Gastroesophageal sphincter (tissue), 4 donors: ENCODE measurements at places on chromosomes 12 and 14.
A peak's percentile ranks its signal among the peaks of the same experiment; 100 is the strongest.

DNA sequence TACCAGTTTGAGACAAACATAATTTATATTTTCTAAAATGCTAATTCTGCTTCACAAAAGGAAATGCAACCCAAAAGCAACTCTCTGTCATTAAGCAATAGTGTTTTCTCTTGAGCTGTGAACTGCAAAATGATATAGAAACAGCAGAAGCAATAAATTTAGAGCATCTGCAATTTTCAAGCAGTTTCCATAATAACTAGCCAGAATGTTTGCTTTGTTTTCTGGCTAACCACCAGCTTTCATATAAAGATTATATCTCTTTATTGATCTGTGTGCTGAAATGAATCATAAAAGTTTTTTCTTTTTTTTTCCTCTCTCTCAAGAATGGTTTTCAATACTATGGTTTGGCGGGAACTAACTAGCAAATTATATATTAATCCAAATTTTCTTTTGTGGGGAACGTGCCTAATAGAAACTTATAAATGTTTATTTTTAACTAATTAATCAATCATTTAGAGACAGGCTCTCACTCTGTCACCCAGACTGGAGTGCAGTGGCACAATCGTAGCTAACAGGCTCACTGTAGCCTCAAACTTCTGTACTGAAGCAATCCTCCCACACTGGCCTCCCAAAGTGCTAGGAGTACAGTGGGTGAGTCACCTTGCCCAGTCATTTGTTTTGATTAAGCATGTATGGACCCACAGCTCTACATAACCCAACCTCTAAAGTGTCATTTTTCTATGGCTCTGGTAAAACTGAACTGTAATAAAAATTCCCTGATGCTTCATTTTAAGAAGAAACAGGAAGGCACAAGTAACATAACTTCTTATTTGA, 830.1 kb upstream of the MGAT4C start:
- no peak for ATAC-seq
- no peaks in the 10 kb centered on the region for H3K27me3 ChIP-seq
- no peaks in the 10 kb centered on the region for H3K36me3 ChIP-seq
- H3K27ac ChIP-seq = no peak overlapping the region
- H3K4me1 ChIP-seq = no peaks in the 10 kb centered on the region

DNA sequence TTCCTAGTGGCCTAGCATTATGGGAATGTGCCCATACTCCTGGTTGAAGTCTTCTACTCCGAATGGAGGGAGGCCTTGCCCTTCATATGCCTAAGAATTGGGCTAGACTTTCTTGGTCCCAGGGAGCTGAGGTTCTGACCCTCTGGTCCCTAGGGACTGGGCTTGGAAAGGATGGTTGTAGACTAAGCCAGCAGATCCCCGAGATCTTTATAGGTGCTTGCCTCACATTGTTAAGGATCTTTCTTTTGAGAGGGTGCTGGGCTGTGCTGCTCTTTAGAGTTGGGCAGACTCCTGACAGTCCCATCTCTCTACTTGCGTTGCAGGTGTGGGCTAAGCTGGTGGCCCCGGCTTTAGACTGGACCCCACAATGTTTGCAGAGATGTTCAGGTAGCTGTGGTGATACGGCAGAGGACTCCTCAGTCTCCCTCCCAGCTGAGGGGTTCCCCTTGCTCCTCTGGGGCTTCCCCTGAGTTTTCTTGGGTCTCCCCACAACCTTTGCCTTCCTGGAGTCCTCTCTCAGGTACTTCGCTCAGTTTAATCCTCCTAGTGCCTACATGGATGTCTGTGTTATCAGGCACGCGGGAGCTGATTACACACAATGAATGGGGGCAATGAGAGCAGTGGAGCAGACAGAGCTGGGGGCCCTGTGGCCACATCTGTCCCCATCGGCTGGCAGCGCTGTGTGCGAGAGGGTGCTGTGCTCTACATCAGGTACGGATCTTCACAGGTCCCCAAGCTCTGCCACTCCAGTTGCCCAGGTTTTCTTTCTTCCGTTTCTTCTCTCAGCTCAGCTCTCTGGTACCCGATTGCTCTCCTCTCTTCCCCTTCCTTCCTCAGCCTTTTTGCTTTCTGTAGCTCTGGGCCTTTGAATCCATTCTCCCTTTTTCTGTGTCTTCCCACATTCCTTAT, 1.3 kb downstream of the MBD6 start:
- peaks cover 51% of the 10 kb centered on the region for H3K36me3 ChIP-seq
- peak overlapping the region; percentile 92 for H3K4me3 ChIP-seq
- peak overlapping the region; percentile 99 for H3K27ac ChIP-seq
- no peaks in the 10 kb centered on the region for H3K27me3 ChIP-seq

- peak; percentile 53 for ATAC-seq
- H3K27ac ChIP-seq = no peak overlapping the region
- no peak overlapping the region for H3K4me3 ChIP-seq
- no peaks in the 10 kb centered on the region for H3K36me3 ChIP-seq
These were observed 300.0 kb downstream of the AEBP2 start for GRCh38 chr12:19739195-19739776.

- H3K4me1 ChIP-seq = no peaks in the 10 kb centered on the region
- no peaks in the 10 kb centered on the region for H3K36me3 ChIP-seq
- peaks cover 5% of the 10 kb centered on the region for H3K27me3 ChIP-seq
- H3K4me3 ChIP-seq = no peak overlapping the region
- ATAC-seq = no peak
These were observed 688.0 kb downstream of the VRK1 start for GRCh38 chr14:97485201-97485600.

DNA sequence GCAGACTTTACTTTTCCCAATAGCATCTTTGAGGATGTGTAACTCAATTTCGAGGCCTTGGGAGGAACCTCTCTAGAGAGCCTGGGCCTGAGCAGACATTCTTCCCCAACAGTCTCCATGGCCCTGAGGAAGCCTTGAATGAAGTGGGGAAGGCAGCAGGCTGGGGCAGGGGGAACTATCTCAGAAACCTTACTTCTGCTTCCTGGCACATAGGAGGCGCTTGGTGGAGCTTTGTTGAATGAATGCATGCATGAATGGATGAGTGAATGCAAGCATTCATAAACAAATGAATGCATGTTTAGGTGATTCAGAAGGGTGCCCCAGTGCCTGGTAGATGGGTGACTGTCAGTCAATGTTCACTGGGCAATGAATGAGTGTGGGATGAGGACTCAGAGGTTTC, 58.3 kb downstream of the GALNT16 start:
- H3K27ac ChIP-seq = peak overlapping the region; percentile 63
- ATAC-seq = no peak
- no peak overlapping the region for H3K4me3 ChIP-seq
- no peaks in the 10 kb centered on the region for H3K36me3 ChIP-seq
- H3K27me3 ChIP-seq = no peaks in the 10 kb centered on the region

- no peaks in the 10 kb centered on the region for H3K27me3 ChIP-seq
- ATAC-seq = peak; percentile 77
- H3K4me3 ChIP-seq = no peak overlapping the region
- no peak overlapping the region for H3K27ac ChIP-seq
These were observed 62.9 kb upstream of the NID2 start for GRCh38 chr14:52131640-52132320.

GRCh38 chr12:56978397-56979138, 21.2 kb upstream of the RDH16 start:
- no peak for ATAC-seq
- no peaks in the 10 kb centered on the region for H3K27me3 ChIP-seq
- no peaks in the 10 kb centered on the region for H3K36me3 ChIP-seq
- H3K4me1 ChIP-seq = no peaks in the 10 kb centered on the region

DNA sequence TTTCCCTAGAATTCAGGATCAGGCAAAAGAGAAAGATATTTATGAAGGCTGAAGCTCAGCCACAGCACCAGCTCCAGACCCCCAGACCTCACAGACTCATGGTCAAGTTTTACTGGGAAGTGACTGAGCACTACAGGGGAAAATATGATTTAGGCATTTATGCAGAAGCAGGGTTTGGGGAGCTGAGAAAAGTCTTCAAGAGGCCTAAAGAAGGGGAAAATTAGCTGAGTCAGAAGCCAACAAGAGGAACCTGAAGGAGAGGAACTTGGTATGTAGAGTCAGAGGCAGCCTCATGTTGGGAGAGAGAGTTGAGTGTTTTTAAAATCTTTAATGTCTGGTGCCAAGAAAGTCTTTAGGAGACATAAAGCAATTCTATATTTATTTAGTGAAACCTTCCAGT, 63.0 kb downstream of the FOS start:
- H3K27me3 ChIP-seq = no peaks in the 10 kb centered on the region
- H3K4me3 ChIP-seq = no peak overlapping the region
- ATAC-seq = peak; percentile 28
- no peaks in the 10 kb centered on the region for H3K4me1 ChIP-seq

- H3K27ac ChIP-seq = no peak overlapping the region
- ATAC-seq = no peak
- H3K4me1 ChIP-seq = no peaks in the 10 kb centered on the region
These were observed 10.6 kb downstream of the HHIPL1 start for GRCh38 chr14:99655521-99655920.

DNA sequence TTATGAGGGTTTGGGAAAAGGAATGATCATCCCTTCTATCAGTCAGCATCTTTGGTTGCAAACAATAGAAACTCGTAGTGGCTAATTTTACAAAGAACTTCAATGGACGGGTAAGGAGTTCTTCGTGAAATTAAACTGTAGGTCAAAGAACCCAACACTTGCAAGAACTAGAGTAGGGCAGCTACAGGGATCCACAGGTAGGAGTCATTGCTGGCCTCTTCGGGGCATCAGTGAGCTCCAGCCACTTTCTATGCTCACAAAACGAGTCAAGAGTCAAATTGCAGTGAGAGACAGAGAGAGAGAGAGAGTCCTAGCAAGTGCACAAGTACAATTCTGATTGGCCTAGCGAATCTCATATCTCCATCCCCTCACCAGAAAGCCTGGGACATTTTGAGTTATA, 29.9 kb upstream of the OTX2 start:
- H3K27me3 ChIP-seq = peaks cover 29% of the 10 kb centered on the region
- no peak for ATAC-seq
- H3K4me3 ChIP-seq = no peak overlapping the region

DNA sequence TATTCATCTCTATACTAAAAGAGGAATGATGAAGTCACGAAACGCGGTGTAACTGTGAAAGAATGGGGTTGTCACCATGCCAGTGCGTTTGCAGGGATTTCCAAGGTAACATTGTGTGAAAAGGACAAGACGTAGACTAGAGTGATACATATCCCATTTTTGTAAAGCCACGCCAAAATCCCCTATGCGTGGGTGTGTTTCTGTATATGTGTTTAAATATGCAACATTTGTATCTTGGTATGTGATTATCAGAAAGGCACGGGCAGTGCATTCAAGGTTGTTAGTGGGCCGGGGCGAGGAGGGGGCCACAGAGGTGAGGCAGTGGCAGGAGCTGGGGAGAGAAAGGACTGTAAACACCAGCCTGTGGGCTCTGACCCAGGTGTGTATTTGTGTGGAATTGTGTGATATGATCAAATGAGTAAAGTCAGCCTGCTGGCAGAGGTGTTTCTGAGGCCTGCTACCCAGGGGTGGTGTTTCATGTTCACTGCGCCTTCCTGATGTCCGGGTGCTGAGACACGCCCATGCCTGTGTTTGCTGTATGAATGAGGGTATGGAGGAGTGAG, 137.8 kb downstream of the ADGRD1 start:
- H3K27ac ChIP-seq = no peak overlapping the region
- H3K27me3 ChIP-seq = no peaks in the 10 kb centered on the region
- ATAC-seq = no peak
- no peaks in the 10 kb centered on the region for H3K4me1 ChIP-seq

GRCh38 chr14:61350427-61351270, 29.3 kb downstream of the PRKCH start:
- H3K4me1 ChIP-seq = no peaks in the 10 kb centered on the region
- no peak overlapping the region for H3K27ac ChIP-seq
- H3K27me3 ChIP-seq = no peaks in the 10 kb centered on the region

DNA sequence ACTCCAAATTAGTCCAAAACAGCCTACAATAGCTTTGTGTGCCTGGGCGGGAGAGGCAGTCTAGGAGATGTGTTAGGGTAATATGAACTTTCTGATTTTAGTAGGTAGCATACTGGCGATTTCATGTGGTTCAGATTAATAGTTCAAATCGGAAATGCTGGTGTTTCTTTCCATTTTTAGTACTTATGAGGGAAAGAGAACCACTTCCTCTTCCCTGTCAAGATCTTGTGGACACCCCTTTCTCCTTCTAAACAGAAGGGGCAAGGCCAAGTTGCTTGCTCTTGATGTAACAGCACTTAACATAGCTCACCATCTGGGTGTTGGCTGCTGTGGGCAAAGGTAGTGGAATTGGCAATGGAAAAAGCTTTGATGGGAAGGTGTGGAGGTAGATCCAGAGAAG, 32.2 kb upstream of the IGF1 start:
- no peak overlapping the region for H3K27ac ChIP-seq
- no peak overlapping the region for H3K4me3 ChIP-seq
- H3K36me3 ChIP-seq = no peaks in the 10 kb centered on the region
- no peaks in the 10 kb centered on the region for H3K27me3 ChIP-seq

DNA sequence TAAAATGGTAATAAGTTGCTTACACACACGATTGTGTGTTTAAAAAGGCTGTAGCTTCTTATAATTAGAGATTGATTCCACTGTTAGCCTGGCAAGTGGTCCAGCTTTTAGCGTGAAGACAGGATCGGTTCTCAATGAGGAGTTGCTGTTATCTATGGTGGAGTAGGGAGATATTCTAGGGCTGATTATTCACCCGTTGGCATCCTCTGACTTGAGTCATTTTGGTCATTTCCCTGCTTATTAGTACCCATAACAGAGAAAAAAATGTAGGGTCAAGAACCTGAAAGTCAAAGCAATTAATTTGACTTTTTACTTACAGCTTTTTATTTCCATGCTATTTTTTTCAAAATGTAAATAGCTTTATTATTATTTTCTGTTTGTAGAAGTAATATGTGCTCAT, 76.0 kb downstream of the KCNK13 start:
- H3K4me1 ChIP-seq = no peaks in the 10 kb centered on the region
- H3K27ac ChIP-seq = no peak overlapping the region
- no peak for ATAC-seq
- peaks cover 27% of the 10 kb centered on the region for H3K27me3 ChIP-seq

DNA sequence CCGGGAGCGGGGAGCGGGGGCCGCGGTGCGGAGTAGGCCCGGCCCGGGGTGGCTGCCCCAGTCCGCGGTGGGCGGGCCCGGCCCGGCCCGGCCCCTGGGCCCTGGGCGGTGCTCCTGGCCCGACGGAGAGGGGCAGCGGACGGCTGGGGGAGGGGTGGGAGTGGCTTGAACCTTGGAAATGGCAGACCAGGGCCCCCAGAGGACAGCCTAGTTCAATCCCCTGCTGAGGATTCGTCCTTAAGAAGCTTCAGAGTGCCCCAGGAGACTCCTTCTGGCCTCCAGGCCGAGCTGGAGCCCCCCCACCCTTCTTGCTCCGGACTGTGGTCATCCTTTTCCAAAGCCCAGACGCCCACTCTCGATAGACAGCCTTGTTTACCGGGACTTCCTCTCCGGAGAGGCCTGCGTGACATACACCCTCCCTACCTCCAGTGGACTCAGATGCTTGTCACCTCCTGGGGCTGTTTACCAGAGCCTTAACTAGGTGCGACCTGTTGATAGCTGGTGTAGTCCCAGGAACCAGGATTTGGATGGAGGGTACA, 458 bp downstream of the KHNYN start:
- peak overlapping the region; percentile 61 for H3K4me3 ChIP-seq
- H3K36me3 ChIP-seq = no peaks in the 10 kb centered on the region
- H3K27ac ChIP-seq = peak overlapping the region; percentile 96
- ATAC-seq = peak; percentile 92
- H3K4me1 ChIP-seq = peaks cover 44% of the 10 kb centered on the region
- no peaks in the 10 kb centered on the region for H3K27me3 ChIP-seq

GRCh38 chr12:107541001-107541705, 144.4 kb upstream of the PWP1 start:
- no peaks in the 10 kb centered on the region for H3K4me1 ChIP-seq
- no peak overlapping the region for H3K4me3 ChIP-seq
- no peak overlapping the region for H3K27ac ChIP-seq
